ENCODE measurements at places on chromosomes 12 and 14.

DNA sequence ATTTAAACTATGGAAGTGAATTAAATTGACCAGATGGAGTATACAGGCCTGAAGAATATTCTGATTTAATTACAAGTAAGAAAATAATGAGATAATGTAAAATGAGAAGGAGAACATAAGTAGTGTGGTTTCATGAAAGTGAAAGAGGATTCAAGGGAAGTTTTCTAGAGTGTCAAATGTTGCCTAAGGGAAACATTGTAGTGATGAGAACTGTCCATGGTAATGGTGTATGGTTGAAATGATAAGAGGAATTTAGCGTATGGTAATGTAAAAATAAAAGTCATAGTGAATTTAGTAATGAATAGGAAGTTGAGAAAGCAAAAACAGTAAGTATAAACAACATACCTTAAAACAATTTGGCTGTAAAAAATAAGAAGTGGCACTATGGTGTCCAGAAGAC, 1954.6 kb upstream of the FLRT2 start:
- no peak for DNase-seq

GRCh38 chr14:74697543-74697942, 15.3 kb downstream of the AREL1 start:
- DNase-seq: no peak

DNA sequence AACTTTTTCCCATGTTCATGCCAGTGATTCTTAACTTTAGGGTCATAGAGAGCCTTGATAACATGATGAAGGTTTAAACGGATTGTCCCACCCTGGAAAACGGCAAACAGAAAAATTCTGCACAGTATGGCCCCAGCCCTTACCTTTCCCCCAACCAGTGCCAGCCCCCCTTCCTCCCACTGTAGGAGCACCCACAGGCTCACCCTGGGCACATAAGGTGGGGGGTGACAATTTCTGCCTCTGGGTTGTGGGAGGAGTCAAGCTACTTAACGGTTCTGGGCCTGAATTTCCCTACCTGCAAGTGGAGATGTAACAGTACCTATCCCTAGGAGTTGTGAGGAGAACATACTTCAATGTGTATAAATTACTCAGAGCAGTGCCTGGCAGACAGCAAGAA, 18.0 kb downstream of the XRCC3 start:
- no peak for DNase-seq

DNA sequence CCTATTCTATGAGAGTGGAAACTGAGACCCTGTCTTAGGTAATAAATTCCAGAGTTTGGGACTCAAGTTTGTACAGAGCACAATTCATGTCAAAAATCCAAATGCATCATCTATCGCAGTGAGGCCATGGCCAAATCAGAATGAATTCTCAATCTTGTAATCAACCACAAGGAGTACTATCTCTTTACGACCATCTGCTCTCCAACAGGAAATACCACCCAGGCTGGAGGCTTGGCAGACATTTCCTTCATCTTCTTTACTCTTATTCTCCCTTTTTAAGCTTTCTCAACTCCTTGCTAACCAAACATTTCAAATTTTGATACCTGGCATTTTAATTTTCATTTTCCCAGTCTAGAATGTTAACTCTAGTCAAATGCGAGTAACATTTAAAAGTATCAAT, 32.7 kb upstream of the RNU6-7 start:
- DNase-seq: no peak

GRCh38 chr14:89724628-89724960, 229.9 kb downstream of the EFCAB11 start:
- no peak for DNase-seq

DNA sequence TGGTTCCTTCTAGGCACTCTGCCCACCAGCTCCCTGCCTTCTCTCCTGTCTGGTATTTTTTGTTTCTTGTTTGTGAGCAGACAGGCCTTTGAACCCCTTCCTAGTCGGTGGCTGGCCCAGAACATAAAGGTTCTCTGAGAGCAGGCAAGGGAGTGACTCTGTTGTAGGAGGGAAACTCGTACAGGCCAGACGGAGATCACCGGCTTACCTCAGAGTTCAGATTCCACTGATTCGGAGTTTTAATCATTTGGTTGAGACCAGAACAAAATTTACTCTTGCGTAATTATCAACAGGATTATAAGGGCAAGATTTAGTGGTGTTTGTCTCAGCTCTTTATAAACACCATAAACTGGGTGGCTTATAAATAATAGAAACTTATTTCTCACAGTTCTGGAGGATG, 128.3 kb downstream of the PLXNC1 start:
- no peak for DNase-seq

DNA sequence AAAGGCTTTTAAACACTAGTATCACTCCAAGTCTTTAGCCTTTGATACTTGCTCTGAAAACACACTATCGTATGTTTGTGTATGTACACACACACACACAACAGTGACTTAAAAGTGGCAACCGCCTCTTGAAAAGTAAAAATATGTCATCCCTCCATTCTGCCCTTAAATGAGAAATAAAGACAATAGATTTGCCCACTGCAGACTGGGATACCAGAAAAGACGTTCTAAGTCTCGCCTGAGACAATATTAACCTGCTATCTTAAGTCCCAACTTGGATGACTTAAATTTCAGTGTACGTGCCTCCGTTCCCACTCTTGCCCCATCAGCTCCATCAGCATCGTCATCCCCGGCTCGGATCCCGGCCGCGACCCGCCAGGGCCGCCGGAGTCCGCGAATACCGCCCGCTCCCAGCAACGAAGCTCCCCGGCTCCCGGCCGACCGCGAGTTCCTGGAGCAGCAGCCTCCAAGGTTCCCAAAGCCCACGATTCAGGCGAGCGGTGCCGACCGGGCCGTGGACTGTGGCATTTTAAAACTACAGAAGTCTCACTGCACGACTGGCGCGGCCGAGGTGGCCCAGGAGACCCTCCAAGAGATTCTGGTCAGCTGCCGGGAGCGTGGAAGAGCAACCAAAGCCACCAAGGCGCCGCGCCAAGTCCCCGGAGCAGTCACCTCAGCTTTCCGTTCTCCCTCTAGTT, 2.8 kb upstream of the ARID2 start:
- peak; percentile 70 for DNase-seq

GRCh38 chr12:230925-231671, 17.1 kb upstream of the SLC6A12 start:
- DNase-seq: no peak

DNA sequence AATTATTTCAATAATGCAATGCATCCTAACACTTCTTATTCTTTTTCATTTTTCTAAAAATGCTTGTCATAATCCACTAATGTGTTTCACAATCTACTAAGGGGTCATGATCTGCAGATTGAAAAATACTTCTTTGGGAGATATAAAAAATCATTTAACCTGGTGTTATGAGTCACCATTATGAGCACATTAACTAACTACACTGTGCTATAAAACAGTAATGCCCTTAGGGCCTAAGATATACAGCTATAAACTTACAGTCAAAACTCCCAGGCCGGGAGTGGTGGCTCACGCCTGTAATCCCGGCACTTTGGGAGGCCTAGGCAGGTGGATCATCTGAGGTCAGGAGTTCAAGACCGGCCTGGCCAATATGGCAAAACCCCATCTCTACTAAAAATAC, 14.2 kb downstream of the ATXN2 start:
- no peak for DNase-seq

DNA sequence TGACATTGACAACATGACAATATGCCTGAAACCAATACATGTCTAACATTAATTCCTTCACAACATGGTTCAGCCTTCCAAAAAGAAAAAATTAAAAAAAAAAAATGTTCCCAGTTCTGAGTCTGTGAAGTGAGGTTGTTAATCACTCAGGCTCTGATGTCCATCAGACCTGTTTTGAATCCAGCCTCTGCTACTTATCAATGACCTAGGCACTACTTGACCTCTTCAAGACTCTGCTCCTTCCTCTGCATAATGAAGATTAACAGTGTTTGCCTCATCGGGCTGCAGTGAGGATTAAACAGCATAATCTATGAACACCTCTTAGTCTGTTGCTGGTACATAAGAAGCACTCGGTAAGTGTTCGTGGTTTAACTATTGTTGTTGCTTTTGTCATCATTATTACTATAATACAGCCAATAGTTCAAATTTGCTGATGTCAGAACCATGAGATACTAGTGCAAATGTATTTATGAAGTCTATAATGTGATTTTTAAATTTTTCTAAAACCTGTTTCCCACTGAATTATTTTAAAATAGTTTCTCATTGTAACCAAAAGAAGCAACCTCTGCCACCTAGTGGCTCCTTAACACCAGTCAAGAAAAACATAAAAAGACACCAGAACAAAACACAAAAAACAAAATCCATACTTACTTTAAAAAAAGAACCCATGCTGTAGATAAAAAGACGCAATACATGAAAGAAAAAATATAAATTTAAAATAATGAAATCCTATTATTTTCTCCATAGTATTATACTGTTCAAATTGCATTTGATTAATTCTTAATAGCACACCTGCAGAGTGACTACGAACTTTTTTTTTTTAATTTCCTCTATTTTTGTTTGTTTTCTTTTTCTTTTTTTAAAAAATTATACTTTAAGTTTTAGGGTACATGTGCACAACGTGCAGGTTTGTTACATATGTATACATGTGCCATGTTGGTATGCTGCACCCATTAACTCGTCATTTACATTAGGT, 20.3 kb upstream of the TMX1 start:
- DNase-seq: peak; percentile 75

- peak; percentile 51 for DNase-seq
These were observed 713 bp upstream of the FBXL14 start for GRCh38 chr12:1595026-1595561.

DNA sequence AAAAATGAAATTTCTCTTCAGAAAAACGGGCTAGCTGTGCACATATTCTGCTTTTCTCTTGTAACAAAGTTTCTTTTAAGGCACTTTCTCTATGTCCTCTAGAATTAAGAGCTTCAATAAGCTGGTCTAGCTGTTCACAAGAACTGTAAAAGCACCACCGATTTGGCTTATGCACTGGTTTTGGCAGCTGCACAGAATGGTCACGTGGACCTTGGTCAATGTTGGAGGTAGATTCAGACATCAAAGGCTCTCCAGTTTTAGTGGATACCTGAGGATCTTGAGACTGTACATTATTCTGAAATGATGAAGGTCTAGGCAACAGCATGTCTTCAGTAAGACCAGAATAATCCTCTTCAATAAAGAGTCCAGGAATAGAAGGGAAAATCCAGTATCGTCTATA, 61.5 kb upstream of the CFL2 start:
- DNase-seq: no peak

DNA sequence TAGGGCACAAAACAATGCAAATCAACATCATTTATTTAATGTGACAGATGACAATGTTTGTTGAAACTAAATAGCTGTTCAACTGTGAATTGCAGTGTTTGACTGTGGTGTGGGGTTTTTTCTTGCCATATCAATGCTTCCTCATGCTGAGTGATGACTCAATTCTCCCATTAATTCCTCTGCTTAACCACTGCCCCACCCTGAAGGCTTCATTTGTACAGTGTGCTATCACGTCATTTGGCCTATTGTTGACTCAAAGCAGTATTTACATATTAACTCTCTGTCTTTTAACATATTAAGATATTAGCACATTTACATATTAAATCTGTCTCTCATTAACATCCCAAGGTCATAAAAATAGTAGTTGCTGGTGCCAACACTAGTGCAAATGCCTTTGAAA, 164.8 kb upstream of the NRXN3 start:
- DNase-seq: peak; percentile 34

- DNase-seq: peak; percentile 100
These were observed at the start of the genes XRCC3 and ZFYVE21 for GRCh38 chr14:103715052-103716000. Gene XRCC3 (minus strand): TSS chr14:103715451. CDS start chr14:103711087, 4,364 bp downstream. Gene ZFYVE21 (plus strand): TSS chr14:103715810. CDS start chr14:103715842, 32 bp downstream.

DNA sequence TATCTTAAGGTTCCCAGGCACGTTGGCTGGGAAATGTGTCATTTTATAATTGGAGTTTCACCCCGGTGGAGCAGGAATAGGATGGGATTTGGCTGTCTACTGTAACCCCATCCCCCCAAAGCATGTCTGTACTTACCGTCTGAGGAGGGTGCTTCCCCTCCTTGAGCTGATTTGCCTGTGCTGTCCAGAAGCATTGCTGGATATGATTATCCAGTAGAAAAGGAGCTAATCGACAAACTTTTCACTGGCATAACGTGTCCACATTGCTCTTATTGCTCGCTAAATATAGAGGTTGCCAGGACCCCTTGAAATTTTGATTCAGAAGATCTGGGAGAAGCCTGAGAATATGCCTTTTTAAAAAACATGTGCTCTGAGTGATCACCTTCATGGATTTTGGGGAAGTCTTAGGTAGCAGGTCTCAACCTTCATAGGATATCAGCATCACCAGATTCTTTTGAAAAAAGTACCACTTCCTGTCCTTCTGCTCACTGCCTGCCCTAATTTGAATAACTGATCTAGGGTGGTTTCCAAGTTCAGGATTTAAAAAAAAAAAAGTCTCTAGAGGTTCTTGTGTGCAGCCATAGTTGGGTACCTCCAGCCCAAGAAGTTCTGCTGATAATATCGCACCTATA, 80.4 kb upstream of the KCNA1 start:
- no peak for DNase-seq

GRCh38 chr12:22209422-22209821, 125.1 kb downstream of the ST8SIA1 start:
- no peak for DNase-seq

DNA sequence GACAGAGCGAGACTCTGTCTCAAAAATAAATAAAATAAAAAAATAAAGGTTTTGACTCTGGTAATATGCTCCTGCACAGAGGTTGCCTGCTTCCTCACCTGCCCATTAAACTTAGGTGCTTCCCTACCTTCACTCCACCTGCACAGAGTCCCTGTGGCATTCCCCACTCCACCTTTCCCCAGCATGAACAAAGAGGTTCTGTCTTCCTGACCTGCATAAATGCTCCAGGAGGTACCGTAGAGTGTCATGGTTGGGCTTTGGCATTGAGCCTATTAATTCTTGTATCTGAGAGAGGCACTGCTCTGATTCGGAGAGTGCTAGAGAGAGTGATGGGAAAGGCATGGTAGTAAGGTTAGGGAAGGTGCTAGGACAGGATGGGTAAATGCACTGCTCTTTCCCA, 6.3 kb downstream of the ARHGAP9 start:
- no peak for DNase-seq

DNA sequence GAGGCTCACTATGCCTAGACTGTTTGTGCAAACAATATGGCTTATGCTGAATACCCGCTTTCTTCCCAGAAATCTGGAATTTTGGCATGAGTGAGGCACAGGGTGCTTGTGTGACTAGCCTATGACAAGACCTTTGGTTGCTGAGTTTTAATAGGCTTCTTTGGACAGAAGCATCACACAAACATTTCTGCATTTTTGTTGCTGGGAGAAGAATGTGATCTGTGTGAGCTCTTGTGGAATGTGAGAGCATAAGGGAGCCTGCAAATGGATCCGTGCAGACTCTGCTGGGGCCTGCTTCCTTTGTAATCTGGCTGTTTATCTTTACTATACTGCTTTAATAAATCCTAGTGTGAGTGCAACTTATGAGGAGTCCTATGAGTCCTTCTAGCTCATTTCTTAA, 83.0 kb upstream of the ZDHHC17 start:
- DNase-seq: no peak

DNA sequence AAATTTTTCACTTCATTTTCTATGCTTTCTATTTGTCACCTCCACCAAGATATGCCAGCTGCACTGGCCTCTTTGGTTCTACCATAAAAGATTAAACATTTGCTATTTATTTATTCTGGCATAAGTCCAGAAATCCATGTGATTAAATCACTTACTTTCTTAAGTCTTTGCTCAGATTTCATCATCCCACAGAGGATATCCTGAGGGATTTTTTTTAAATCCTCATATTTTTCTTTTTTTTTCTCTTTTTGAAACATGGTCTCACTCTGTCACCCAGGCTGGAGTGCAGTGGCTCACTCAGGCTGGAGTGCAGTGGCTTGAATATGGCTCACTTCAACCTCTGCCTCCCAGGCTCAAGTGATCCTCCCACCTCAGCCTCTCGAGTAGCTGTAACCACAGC, 645.4 kb upstream of the ATXN7L3B start:
- DNase-seq: no peak

Measured in erythroblast (primary cell).